H9 (cell line): ENCODE measurements at places on chromosomes 7 and 10.

GRCh38 chr10:79438021-79438698, 7.3 kb downstream of the ZCCHC24 start:
- no peak for DNase-seq

- no peak for DNase-seq
Measured at GRCh38 chr7:149002604-149003003, 25.7 kb downstream of the PDIA4 start.

GRCh38 chr10:113493882-113494301, 59.0 kb upstream of the HABP2 start:
- DNase-seq: no peak

DNA sequence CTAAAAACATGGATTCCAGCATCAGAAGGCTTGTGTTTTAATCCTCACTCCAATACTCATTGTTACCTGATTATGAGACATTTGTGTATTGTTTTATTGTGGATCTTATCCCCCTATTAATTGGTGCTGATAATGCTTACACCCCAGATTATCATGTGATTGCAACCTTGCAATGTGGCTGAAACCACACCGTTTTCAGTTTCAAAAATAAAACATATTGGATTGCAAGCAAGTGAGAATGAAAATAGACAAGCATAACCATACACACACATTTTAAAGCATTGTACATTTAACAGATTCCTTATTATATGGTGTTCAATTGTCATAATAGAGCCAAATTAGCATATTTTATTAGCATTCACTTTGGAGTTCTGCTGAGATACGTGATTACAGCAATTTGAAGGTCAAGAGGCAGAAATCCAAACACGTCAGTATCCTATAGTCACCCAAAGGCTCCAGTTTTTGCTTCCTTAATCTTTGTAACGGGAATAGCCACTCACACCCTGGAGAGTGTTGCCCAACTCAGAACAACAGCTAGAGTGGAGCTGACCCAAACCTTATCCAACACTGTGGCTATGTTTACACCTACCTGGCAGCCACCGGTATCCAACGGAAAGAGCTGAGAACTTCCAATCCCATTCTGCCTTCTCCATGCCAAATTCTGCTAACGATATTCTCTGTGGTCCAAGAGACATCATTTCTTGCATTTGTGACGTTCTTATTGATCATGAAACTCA, 317.1 kb upstream of the KLF6 start:
- no peak for DNase-seq

- no peak for DNase-seq
Measured at GRCh38 chr7:27947586-27948278, 207.8 kb downstream of the TAX1BP1 start.

DNA sequence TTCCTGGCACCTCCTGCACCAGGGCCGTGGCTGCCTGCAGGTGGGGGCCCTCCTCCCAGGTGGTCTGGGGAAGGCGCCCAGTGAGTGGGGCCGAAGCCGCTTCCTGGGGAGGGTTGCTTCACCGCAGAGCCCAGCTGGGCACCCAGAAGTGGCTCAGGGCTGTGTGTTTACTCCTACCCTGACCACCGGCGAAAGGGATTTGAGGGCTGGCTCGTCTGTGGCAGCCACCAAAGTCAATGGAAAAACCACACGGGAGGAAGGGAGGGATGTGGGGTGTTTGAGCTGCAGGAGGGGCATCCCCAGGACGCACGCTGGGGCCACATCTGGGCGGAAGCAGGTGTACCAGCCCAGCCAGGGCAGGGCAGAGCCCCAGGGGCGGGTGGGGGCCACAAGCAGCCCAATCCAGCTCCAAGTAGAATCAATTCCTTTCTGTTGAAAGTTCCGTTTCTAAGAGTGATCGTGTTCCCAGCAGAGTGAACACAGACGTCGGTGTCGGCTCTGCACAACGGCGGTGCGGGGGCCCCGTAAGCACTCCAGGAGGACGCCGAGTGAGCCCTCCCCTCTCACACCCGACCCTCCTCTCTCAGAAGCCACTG, 69.9 kb downstream of the FOXL3 start:
- no peak for DNase-seq

DNA sequence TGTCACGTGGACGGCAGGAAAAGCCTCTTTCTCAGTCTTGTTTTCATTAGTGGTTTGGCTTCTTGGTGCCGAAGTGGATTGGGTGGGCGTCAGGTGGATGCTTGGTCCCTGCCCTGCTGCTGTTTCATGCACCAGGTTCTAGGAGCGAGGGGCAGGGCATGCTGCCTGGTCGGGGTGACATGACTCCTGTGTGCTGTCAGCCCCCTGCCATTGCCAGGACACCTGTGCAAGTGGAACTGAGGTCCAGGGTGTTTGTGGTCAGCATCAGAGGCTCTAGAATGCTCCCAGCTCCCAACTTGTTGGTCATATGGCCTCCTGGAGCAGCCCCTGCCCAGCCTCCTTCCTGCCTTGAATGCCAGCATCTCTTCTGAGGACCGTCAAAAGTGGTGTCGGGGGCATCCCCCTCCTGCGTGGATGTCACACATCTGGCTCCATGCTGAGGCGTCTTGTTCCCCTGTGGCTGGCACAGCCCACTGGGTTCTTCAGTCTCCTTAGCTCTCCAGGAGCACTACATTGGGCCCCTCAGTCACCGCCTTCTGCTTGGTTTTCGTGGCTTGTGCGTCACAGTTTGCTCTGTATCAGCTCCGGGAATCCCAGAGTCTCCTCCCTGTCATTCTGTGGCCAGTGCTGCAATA, 24.8 kb downstream of the ADCY1 start:
- DNase-seq: peak; percentile 20

DNA sequence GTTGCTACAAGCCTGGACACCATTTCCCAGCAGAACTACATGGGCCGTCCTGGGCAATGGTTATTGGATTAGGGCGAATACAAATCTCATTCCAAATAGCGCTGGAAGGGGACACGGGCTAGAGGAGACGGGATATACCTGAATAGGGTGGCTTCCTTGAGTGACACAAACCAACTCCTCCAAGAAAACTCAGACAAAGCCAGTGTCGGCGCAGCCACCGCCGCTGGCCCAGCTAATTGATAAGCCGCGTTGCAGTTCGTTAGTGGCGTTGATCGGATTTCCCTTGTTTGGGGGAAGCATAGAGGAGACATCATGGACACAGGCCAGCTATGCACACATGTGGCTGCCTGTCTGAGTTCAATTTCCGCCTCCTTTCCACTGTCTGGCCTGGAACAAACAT, 55.7 kb downstream of the EBF3 start:
- DNase-seq: no peak

GRCh38 chr7:22338877-22339276, 18.1 kb downstream of the RAPGEF5 start:
- no peak for DNase-seq

- DNase-seq: peak; percentile 43
Measured at GRCh38 chr10:80443531-80443974, 10.6 kb upstream of the TSPAN14 start.

- DNase-seq: no peak
Measured at GRCh38 chr10:123835575-123835974, 56.0 kb downstream of the CPXM2 start.

DNA sequence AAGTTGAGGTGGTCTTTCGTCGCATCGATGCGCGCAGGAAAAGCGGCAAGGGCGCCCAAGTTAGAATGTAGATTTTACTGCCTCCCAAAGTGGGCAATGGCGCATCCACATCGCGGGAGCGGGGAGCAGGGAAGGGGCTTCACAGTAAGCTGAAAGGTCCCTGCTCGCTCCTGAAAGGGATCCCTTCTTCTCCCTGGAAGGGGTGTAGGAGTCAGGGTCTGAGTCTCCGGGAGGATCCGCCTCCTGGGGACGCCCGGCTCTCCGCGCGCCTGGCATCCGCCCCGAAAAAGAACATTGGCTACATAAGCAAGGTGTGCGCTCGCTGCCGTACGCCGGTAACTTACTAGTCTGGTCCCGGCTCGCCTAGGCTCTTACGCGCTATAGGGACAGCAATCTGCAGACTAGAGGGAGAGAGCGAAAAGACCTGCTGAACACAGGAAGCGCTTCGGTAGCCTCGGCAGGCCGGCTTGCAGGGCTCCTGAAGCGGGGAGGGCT, 804 bp downstream of the UNC5B start:
- peak; percentile 65 for DNase-seq
